ENCODE measurements at places on chromosomes 16 and 17. TPM values are rescaled to one million over a fixed set of nuclear protein-coding genes. Genes with fewer than 3 reads are reported as not detected.

Gene MATCAP1
- 0.40 TPM for polyA plus RNA-seq

GRCh38 chr16:26413780-26414179 is 652.9 kb upstream of the C16orf82 start:
- H3K27me3 ChIP-seq = no peaks in the 10 kb centered on the region
- no peak overlapping the region for H3K4me3 ChIP-seq
- H3K4me1 ChIP-seq = no peaks in the 10 kb centered on the region
- H3K27ac ChIP-seq = no peak overlapping the region

GRCh38 chr17:18327093-18327492 is 12.0 kb downstream of the SMCR8 start:
- peaks cover 11% of the 10 kb centered on the region for H3K4me1 ChIP-seq
- DNase-seq = no peak
- no peak overlapping the region for H3K4me3 ChIP-seq
- H3K27me3 ChIP-seq = no peaks in the 10 kb centered on the region
- peaks cover 7% of the 10 kb centered on the region for H3K36me3 ChIP-seq
- H3K27ac ChIP-seq = no peak overlapping the region

DNA sequence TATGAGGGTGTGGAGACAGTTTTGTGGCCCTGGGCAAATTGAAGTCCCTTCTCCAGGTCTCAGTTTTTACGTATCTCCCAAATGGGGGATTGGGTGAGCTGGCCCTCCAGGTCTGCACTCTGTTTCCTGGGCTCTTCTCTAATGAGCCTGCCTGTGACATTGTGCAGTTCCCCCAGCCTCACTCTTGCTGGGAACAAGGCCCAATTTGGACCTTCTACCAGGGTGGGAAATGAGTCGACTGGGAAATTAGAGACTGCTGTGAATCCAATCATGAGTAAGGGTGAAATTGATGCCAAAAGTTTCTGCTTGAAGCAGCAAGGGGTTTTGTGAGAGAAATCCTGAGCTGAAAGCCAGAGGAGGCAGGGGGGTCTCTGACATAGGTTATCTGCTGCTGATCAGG is 71.5 kb upstream of the KSR1 start:
- no peak for DNase-seq
- H3K27me3 ChIP-seq = peaks cover 14% of the 10 kb centered on the region
- no peak overlapping the region for H3K27ac ChIP-seq
- peaks cover 14% of the 10 kb centered on the region for H3K4me1 ChIP-seq
- no peaks in the 10 kb centered on the region for H3K36me3 ChIP-seq

DNA sequence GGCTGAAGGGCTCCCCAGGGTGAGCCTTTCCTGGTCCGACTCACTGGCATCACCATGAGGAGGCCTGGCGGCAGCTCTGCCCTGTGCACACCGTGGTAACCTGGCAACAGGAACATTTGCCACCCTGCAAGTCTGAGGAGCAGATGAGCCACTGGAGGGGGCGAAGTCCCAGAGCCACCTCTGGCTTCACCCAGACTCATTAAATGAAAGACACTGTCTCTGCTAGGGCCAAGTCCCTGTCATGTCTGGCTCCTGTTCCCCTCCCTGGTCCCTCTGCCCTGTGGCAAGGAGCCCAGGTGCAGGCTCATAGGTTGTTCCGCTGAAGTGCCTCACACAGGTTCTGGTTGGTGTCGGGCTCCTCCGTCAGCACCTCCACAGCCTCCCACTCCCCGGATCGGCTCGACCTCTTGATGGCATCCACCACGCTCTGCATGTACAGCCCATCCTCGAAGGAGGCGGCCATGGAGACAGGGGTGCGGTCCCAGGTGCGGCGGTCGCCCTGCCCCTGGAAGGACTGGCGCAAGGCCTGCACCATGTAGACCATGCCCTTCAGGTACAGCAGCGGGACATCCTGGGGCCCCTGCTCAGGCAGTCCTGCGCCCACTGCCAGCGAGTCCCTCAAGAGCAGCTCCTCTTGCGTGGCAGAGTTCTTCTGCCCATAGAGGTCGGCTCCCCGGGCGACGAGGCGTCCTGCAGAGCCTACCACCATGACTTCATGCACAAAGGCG is 8.4 kb downstream of the C16orf86 start:
- no peak for DNase-seq
- no peaks in the 10 kb centered on the region for H3K27me3 ChIP-seq
- no peaks in the 10 kb centered on the region for H3K36me3 ChIP-seq

GRCh38 chr17:10518271-10519037 is at the start of gene MYH1:
TSS of gene MYH1 (minus strand) at chr17:10518542. CDS start at chr17:10516642, 1,900 bp downstream.
- H3K27me3 ChIP-seq = peaks cover 16% of the 10 kb centered on the region
- DNase-seq = no peak
- no peak within 1 kb of the TSS for H3K4me3 ChIP-seq
- no peaks in the 10 kb centered on the region for H3K4me1 ChIP-seq
- H3K36me3 ChIP-seq = peaks cover 3% of the 10 kb centered on the region

Data from naive B cell (primary cell).